Activated effector memory CD4-positive, alpha-beta T cell treated with Interleukin-2 at 50 U/mL for 16 hours (primary cell): ENCODE measurements at places on chromosomes 6 and 20.

- DNase-seq, result no peak
These were observed 130.4 kb downstream of the SLC23A2 start for GRCh38 chr20:4870906-4871305.

GRCh38 chr20:4962241-4962855, 39.0 kb downstream of the SLC23A2 start:
- peak; percentile 7 for DNase-seq

DNA sequence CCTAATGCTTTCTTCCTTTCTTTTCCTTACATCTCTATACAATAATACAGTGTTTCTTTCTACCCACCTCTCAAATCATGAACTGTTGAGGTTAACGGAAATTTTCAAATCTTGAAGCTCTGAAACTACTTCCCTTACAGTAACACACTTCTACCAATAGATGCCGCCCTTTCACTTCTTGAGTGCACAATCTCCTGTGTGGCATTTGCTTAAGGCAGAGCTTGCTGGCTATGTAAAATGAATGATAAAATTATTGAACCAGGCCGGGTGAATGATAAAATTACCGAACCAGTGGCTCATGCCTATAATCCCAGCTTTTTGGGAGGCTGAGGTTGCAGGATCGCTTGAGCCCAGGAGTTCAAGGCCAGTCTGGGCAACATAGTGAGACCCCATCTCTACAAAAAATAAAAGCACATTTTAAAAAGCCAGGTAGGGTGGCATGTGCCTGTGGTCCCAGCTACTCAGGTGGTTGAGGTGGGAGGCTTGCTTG, 56.8 kb downstream of the KCNS1 start:
- no peak for DNase-seq

GRCh38 chr6:144654506-144654905, 369.4 kb downstream of the UTRN start:
- DNase-seq, result no peak

DNA sequence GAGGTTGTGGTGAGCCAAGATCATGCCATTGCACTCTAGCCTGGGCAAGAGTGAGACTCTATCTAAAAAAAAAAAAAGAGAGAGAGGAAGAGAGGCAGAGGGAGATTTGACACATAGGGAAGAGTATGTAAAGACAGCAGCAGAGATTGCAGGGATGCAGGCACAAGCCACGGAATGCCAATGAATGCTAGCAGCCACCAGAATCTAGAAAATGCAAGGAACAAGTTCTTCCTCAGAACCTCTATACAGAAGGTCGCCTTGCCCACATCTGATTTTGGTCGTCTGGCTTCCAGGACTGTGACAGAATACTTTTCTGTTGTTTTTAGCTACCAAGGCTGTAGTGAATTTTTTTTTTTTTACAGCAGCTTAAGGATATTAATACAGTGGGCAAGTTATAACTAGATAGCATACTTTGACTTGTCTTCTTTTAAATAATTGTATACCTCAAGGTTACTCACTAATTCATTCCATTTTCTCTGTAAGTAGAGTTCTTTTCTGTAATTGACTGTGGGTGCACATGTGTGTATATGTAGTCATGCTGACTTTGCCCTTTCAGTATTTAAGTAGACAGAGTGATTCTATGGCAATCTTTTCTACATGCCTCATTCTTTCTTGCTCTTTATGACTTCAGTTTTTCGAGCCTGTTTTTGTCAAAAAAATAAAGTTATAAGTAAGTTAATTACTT, 402.2 kb downstream of the GJA1 start:
- DNase-seq, result no peak

DNA sequence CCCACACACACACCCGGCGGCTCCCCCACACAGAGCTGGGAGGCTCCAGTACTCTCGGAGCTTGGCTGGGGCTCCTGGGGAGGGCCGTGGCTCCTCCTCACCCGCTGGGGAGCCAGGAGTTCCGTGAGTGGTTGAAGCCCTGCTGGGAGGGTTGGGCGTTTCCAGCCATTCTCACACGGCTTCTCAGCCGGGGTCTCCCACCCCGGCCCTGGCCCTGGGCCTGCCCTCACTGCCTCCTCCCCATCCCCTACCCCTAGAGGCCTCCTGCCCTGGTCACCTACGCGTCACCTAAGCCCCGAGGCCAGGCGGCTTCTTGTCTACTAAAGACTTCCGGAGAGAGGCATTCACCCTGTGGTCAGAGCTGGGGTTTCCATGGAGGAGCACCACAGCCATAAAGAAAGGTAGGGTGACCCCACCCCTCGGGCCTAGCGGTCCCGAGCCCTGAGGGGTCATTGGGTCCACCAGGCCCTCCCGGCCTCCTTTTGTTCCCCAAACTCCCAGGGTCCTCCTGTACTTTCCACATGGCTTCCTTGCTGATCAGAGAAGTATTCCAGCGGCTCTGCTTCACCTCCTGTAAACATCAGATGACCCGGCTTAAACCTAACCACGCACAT, 99.3 kb downstream of the TTLL2 start:
- no peak for DNase-seq

- DNase-seq, result no peak
These were observed 13.9 kb upstream of the SIRPA start for GRCh38 chr20:1881240-1881835.
